ENCODE measurements at places on chromosomes 5 and 9.

GRCh38 chr5:170046241-170046640 is 59.5 kb upstream of the FOXI1 start:
- no peak for DNase-seq

GRCh38 chr9:7320139-7320538 is 479.4 kb downstream of the DMAC1 start:
- DNase-seq, result no peak

GRCh38 chr5:149268928-149269557 is 2.6 kb upstream of the AFAP1L1 start:
- no peak for DNase-seq

- DNase-seq, result no peak
Observed at GRCh38 chr5:21070858-21071257, 1082.9 kb upstream of the CDH18 start.

DNA sequence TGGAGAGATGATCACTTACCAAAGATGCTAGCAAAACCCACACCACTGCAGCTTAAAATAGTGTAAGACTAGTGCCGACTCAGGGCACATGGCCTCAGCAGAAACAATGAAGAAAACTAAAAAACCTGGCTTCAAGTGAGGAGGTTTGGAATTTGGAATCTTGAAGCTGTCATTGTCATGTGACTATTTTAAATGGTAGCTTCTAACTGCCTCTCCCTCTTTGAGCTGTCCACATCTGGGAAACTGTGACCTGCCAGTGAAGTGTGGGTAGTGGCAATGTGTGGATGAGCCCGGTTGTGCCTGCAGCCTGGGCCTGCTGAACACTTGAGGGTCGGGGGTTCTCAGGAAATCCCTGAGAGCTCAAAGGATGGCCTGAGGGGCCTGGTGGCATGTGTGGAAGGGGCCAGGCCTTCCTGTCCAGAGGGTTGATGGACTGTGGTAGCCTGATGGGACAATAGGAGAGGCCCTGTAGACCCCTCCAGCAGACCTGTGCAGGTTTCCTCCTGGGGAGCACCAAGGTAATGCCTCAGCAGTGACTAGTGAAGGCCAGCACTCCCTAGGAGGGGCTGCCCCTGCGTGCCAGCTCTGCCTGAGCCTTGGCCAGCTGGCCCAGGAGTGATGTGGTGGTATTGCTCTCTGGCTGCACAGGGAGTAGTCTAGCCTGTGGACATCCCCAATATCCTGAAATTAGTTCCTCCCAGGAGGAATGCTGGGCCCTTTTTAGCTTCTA is 13.6 kb downstream of the USP20 start:
- no peak for DNase-seq

DNA sequence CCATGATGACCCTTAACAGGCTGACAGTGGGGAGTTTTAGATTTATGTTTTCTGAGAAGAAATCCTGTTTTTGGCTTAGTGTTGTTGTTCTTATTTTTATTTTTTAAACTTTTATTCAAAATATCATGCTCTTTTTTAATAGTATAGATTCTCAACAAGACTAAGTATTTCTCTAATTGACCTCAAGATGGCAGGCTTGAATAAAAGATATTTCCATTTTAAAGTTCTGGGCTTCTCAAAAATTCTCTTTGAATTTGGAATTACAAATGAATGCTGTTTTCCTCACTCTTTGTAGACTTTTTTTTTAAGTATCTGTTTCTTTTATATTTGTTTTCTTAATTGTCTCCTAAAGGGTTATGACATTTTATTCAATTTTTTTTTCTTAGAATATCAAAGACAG is 50.0 kb upstream of the SH3GL2 start:
- no peak for DNase-seq

- no peak for DNase-seq
Observed at GRCh38 chr5:181126841-181127240, 4.1 kb downstream of the OR2V1 start.
